ENCODE measurements at places on chromosomes 7 and 10.

DNA sequence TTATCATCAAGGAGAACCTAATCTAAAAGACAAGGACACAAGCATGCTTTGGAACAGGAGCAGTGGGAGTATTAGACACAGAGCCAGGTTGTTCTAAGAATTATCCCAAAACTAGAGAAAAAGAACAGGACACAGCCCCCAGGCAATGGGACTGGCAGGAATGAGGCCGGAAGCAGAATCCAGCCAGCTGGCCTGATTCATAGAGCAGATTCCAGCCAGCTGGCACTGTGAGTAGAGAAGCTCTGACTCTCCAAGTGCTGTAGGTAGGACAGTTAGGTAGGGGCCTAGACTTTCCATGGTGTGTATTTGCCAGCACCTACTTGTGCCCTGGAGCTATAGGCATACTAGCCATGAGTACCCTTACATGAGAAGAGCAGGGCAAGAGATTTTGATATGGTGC is 13.3 kb upstream of the RAB18 start:
- DNase-seq, result no peak

GRCh38 chr10:70913893-70914240 is 25.5 kb upstream of the PCBD1 start:
- DNase-seq, result peak; percentile 53

DNA sequence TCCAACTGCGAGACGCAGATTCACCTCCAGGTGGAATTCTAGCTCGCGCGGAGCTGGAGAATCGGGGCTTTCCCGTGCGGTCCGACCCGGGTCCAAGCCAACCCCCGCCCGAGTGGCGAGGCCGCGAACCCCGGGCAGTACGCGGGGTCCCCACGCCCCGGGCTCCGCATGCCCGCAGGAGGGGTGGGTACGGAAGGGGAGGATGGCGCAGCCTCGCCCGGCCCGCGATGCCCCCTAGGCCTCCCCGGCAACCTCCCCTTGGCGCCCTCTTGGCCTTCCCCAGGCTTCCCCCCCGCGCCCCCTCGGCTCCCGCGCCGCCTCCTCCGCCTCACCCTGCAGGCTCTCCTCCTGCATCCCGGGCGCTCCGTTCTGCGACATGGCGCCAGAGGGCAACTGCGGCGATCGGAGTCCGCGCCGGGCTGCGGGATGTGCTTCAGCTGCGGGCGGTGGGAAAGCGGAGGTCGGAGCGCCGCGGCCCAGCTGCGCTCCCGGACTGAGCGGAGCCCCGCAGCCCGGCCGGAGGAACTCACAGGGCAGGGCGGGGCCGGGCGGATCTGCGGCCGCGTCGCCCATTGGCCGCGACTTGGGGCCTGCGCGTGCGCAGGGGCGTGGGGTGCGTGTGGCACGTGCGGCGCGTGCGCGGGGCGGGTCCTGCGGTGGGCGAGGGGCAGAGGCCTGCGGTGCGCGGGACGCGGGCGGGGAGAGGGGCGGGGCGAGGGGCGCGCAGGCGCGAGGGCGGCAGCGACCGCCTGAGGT is at the start of gene BNIP3:
Gene BNIP3 (minus strand): TSS at position 495 of the 756 bp plus-strand sequence. CDS start 117 bp downstream, at position 378.
- peak; percentile 95 for DNase-seq

GRCh38 chr7:3791327-3791726 is 490.3 kb downstream of the SDK1 start:
- DNase-seq, result no peak
